ENCODE measurements at places on chromosomes 2 and 18.

GRCh38 chr18:11994336-11994702 is 13.0 kb downstream of the IMPA2 start:
- DNase-seq: no peak

GRCh38 chr2:206831442-206831995 is 66.1 kb downstream of the FASTKD2 start:
- no peak for DNase-seq

- DNase-seq: no peak
Observed at GRCh38 chr2:47096451-47096850, 58.7 kb downstream of the STPG4 start.

GRCh38 chr2:109331081-109331480 is 202.1 kb downstream of the SH3RF3 start:
- DNase-seq: no peak

DNA sequence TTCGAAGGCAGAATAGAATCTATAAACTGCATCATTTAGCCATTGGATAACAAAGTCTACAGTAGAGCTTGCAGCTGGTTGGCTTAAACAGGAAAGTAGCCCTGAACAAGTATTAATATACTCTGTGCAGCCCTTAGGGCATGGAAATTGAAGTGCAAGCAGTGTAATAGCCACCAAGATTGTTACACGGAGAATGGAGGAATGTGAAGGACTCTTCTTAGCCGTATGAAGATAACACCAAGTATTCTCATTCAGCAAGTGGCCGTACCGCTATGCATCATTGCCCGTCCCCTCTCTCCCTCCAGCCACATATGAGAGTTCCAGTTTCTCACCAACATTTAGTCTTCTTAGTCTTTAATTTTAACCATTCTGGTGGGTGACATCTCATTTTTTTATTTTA is 40.5 kb downstream of the ANKRD12 start:
- DNase-seq: no peak

- DNase-seq: no peak
Observed at GRCh38 chr2:242012956-242013764, 143.6 kb downstream of the RTP5 start.

GRCh38 chr2:41020358-41020757 is 568.5 kb upstream of the SLC8A1 start:
- no peak for DNase-seq

DNA sequence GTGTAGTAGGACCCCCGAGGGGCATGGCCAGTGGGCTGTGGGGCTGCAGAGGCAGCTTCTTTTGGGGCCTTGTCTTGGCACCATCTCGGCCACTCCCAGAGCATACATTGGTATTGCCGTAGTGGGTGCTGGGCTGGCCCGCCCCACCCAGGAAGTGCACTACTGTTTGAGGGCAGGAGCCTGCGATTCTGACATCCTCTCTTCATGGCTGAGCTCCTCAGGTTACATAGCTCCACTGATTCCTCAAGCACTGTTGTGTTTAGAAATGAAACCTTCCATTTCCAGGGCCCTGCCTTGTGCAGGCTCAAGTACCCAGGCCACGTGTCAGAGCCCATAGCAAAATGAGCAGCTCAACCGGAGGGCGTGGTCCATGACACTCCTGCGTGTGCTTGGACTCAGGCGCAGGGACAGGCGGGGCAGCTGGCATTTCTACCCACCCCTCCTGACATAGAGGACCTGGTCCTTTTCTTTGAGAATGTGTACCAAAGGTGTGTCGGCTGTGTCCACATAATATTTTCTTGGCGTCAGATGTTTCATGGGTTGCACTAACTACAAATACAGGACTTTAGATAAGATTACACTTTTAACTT is 67.9 kb downstream of the DGKD start:
- DNase-seq: no peak

- peak; percentile 45 for DNase-seq
Observed at GRCh38 chr18:68660354-68661183, 54.3 kb downstream of the TMX3 start.

DNA sequence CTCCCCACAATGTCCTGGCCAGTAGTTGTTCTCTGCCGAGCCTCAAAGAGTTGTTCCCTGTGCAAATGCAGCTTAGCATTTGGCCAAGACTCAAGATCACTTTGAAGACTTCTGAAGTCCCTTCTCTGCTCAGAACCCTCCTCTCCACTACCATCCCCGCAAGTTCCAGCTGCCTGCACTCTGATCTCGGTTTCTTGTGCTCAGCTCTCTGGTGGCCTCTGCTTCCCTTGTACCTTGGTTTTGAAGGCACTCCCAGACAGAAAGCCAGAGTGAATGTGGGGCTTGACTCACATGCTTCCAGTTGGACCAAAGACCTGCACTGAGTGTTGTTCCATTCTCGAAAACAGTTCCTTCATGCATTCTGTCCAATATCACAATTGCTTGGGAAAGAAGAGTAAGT is 28.6 kb downstream of the CRACDL start:
- DNase-seq: no peak

DNA sequence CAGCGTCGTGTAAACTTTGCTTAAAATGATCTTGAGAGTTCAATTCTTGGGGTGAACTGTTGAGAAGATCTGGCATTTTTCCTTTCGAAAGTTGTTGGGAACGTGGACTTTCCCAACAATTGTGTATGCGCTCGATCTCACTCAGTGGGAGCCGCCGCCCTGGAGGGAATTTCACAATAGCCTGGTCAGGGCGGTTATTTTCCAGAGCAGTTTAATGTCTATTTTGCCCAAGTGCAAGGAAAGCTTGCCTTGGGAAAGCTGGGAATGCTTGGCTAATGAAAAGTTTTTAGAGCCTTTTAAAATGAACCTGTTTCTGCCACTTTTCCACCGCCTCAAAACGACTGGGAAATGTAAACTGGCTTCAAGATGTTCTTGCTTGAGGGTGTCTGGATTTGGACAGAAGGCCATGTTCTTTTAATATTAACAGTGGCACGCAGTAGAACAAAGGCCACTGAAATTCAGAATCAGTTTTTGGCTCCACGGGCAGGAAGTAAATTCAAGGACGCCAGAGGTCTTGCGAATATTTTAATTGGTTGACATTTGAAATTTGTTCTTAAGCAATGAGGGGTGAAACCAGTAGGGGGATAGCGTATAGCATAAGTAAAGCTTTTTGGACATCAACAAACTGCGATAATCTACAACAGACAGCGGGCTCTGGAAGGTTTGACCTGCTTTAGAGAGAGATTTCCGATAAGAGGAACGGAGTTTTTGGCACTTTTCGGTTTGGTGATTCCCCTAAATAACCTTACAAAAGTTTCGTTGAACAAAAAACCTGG is 1.2 kb downstream of the CFLAR start:
- no peak for DNase-seq

DNA sequence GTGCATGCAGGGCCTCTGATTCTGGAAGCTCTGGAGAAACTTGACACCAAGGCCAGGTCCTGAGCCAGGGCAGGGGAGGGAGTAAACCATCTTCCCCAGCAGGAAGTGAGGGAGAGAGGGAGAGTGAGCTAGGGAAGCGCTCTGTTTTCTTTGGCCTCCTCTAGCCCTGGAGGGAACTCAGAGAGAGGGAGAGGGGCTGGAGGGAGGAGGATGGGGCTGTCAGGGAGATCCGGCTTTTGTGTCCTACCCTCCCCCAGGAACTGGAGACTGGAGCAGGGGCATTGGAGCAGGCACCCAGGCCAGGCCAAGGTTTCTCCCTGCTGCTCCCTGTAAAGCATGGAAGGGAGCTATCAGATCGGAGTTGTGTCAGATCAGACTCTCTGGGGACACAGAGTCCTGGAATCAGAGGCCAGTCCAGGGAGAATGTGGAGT is 22.7 kb upstream of the PKDCC start:
- no peak for DNase-seq

DNA sequence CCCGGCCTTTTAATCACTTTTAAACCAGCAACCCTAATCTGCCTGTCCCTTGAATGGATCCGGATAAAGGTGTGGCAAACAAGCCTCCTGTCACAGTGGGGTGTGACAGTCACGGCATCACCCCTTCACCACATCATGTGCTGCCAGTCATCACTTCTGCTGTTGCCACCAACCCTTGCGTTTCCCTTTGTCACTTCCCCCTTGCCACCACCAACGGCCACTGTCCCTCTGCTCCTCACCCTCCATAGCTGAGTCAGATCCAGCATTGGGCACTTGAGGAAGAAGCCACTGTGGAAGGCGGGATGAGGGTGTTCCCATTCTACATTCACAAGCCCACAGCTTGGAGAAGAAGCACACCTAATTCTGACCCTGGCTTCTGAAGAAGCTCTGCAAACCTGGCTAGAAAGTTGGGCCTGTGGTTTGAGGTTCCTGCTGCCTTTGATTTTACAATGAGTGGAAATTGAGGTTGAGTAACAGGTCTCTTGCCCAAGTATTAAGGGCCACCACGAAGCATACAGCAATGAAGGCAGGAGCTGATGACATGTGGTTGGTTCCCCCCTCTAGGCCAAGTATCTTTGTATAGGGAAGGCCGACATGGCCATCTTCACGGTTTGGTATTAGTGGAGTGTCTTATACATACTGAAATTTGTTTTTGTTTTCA is 22.9 kb upstream of the DARS1 start:
- DNase-seq: no peak

- no peak for DNase-seq
Observed at GRCh38 chr2:201859949-201860348, 53.6 kb downstream of the CDK15 start.

DNA sequence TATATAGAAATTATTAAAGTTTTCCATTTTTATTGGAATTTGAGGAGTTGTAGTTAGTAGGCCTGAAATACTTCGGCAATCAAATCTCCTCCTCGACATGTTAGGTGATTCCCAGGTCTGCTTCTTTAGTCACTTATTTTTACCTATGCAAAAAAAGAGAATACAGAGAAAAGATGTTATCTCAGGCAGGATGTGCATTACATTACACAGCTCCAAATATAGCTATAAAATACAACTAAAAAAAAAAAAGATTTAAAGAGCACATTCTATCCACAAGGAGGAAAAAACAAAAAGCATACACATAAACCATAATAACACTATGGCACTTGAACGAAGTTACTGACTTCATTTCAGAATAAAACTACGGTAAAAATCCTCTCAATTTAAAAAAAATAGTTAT is 8.1 kb downstream of the STK17B start:
- DNase-seq: no peak

- DNase-seq: no peak
Observed at GRCh38 chr18:45660746-45661145, 45.5 kb downstream of the SLC14A2 start.

DNA sequence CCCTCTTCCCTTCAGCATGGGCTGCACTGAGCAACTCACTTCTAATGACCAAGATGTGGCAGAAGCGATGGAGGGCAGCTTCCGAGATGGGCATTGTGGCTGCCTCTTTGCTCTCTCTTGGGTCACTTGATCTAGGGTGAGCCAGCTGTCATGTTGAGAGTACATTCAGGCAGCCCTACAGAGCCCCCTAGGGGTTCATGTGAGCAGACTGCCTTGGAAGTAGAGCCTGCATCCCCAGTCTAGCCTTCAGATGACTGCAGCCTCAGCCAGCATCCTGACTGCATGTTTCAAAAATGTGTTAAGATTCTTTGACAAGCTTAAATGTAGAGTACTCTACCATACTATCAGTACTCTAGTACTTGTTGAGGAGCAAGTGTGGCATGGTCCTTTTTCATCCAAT is 143.9 kb downstream of the NCK2 start:
- DNase-seq: no peak

GRCh38 chr2:108029912-108030311 is 43.6 kb downstream of the SLC5A7 start:
- no peak for DNase-seq

DNA sequence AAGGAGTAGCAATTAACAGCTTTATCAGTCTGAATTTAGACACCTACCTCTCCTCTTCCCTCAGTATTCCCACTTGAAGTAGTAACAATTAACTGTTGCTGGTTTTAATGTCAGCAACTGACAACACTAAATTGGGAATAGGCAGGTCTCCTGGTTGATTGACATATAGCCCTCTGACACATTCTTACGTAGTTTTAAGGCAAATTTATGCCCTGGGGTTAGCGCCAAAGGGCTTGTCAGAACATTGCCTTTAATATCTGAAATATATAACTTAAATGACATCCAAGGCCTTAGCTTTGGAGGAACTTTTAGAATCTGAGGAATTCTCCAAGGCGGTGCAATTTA is 7.4 kb downstream of the ASXL3 start:
- DNase-seq: peak; percentile 90

DNA sequence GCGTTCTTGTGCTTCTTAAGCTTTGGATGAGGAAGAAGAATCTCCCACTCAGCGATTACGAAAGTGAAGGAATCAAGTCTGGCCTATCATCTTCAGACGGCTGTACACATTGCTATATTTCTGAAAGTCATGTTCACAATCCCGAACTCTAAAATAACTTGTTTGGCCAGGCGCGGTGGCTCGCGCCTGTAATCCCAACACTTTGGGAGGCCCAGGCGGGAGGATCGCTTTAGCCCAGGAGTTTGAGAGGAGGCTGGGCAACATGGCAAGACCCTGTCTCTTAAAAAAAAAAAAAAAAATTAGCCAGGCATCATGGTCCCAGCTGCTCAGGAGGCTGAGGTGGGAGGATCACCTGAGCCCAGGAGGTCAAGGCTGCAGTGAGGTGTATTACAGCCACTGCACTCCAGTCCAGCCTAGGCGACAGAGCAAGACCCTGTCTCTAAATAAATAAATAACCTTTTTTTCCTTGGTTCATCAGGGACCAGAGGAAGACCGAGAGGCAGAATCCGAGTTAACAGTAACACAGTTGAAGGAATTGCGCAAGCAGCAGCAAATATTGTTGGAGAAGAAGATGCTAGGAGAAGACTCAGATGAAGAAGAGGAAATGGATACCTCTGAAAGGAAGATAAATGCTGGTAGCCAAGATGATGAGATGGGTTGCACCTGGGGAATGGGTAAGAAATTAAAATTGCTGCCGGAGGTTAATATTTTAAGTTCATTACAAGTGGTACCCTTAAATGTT is 1.1 kb downstream of the SLC4A1AP start:
- no peak for DNase-seq

GRCh38 chr18:68456985-68457384 is 257.9 kb downstream of the TMX3 start:
- no peak for DNase-seq

- DNase-seq: no peak
Observed at GRCh38 chr18:56188529-56189275, 449.7 kb downstream of the TXNL1 start.

DNA sequence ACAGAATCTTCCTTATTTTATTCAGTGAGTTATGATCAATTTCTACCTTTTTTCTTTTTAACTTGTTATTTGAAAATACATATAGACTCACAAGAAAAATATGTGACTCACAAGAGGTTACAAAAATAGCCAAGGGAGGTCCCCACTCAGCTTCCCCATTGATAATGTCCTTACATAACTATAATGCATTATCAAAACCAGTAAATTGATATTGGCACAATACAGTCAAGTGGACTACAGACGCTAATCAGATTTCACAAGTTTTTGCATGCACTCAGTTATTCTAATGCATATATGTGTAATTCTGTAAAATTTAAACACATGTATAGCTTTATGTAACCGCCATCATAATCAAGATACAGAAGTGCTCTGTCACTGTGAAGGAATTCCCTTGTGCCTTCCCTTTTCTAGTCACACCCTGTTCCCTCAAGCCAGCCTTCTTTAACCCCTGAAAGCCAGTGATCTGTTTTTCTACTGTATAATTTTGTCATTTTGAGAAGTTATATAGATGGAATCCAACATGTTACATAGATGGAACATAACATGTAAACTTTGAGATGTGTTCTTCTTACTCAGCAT is 118.4 kb downstream of the ALMS1 start:
- no peak for DNase-seq

- DNase-seq: no peak
Observed at GRCh38 chr18:76985156-76985950, 147.2 kb downstream of the MBP start.

GRCh38 chr2:121810959-121811853 is 55.8 kb downstream of the TSN start:
- DNase-seq: peak; percentile 2

- DNase-seq: no peak
Observed at GRCh38 chr2:63893163-63893562, 51.5 kb downstream of the UGP2 start.

GRCh38 chr2:95174031-95174542 is 8.5 kb downstream of the ZNF2 start:
- no peak for DNase-seq

Measured in NCI-H1417 treated with DMSO at 0.1 percent for 48 hours (cell line).